NCI-H460 (cell line): ENCODE measurements at places on chromosomes 11 and 22.
A peak's percentile ranks its signal among the peaks of the same experiment; 100 is the strongest.

DNA sequence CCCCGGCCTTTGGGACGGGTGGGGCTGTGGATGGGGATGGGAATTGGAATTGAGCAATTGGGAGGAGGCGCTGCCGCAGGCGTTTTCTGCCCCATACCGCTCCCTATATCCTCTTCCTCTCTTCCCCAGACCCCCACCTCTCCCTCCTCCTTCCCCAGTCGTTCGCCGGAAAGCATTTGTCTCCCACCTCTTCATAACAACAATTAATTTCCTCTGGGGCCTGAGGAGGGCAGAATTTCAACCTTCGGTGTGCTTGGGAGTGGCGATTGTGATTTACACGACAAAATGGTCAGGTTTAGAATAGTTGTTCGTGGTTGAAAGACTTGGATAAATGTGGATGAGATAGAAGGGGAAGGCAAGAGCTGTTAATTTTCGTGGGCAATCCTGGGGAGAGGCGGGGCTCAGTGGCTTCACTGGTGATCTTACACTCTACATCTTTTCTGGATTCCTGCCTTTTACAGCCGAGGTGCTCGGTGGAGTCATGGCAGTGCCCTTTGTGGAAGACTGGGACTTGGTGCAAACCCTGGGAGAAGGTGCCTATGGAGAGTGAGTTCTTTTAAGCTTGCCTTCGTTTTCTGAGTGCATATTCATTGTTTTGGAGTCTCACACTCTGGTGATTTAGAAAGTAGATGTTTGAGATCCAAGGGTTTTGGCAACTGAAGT, 1.5 kb downstream of the CHEK1 start:
- no peak for DNase-seq

DNA sequence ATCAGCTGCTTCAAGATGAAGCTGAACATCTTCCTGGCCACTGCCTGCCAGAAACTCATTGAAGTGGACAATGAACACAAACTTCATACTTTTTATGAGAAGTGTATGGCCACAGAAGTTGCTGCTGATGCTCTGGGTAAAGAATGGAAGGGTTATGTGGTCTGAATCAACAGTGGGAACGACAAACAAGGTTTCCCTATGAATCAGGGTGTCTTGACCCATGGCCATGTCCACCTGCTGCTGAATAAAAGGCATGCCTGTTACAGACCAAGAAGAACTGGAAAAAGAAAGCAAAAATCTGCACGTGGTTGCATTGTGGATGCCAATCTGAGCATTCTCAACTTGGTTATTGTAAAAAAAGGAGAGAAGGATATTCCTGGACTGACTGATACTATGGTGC, 22.2 kb upstream of the BIRC3 start:
- DNase-seq, result no peak

DNA sequence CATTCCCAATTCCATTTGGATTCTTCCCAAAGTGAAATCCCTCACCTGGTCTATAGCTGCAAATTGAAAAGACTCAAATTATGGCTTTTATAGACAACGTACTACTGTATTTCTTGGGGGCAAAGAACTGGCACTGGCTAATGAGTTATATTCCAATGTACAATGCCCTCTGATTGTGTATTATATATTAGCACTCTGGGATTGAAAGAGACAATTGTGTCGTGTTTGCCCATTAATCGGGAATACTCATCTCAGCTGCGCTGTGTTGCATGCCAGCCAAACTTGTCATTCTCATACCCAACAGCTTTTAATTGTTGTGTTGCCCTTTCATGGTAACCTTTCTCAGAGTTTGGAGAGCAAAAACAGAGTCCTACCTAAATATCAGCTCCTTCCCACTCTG, 55.0 kb upstream of the ZBTB44 start:
- no peak for DNase-seq

- DNase-seq, result no peak
These were observed 416.3 kb downstream of the BUD13 start for GRCh38 chr11:116356451-116356850.

DNA sequence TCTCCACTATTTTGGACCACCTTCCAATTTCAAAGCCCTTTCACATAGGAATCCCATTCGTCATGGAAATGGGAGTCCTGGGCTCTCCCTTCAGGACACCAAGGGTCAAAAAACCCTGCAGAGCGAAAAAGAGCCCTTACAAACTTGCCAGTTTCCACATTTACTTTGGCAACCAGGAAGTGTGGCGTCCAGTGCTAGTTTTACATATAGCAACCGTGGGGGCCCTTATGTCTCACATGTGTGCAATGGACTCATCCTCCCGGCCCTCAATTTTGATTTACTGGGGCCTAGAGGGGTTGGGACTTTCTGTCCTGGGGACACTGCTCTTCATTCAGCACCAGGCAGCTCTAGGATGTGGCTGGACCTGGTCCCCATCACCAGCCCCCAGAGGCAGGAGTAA, 33.7 kb downstream of the DAGLA start:
- DNase-seq, result no peak

GRCh38 chr11:127218275-127218608, 217.7 kb upstream of the KIRREL3 start:
- DNase-seq, result no peak

- DNase-seq, result no peak
These were observed 374.1 kb downstream of the TENM4 start for GRCh38 chr11:79066456-79067351.

DNA sequence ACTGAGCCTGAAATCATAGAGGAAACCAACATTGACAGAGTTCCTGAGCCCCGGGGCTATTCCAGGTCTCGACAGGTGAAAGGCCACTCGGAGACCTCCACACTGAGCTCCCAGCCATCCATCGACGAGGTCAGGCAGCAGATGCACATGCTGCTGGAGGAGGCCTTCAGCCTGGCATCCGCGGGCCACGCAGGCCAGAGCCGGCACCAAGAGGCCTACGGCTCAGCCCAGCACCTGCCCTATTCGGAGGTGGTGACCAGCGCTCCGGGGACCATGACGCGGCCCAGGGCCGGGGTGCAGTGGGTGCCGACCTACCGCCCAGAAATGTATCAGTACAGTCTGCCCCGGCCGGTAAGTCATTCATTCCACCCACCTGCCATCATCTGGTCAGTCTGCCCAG, 54.9 kb downstream of the C11orf91 start:
- no peak for DNase-seq

GRCh38 chr11:108752297-108752751, 87.5 kb downstream of the DDX10 start:
- DNase-seq, result no peak

- DNase-seq, result no peak
These were observed 19.7 kb downstream of the ALG9 start for GRCh38 chr11:111851636-111852035.

DNA sequence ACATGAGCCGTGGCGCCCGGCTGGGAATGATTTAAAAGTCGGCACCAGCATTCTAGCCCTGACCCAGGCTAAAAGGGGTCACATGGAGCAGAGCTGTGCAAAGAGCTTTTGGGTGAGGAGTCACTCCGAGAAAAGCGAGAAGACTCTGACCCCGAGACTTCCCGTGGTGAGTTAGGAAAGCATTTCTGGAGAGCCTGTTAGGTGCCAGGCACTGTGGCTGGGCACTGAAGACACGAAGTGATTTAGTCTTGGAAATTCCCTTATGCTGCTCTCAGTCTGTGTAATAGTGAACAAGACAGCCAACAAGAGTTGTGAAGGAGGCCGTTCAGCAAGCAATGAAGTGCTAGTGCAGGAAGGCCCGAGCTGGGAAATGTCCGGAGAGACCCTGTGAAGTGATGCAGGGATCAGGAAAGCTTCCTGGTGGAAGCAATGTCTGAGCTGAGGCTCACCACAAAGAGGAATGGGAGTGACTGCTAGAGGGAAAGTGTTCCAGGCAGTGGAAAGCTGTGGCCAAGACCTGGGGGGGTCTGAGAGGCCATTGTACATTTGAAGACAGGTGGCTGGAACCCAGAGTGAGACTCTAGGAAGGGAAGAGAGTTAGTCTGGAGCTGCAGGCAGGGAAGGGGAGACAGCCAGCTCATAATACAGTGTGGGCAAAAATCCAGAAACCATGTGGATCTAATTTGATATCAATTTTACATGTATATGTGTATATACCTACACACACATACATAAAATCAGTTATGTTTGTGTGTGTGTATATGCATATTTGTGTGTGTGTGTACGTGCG, 31.6 kb downstream of the MARK2 start:
- DNase-seq, result no peak

DNA sequence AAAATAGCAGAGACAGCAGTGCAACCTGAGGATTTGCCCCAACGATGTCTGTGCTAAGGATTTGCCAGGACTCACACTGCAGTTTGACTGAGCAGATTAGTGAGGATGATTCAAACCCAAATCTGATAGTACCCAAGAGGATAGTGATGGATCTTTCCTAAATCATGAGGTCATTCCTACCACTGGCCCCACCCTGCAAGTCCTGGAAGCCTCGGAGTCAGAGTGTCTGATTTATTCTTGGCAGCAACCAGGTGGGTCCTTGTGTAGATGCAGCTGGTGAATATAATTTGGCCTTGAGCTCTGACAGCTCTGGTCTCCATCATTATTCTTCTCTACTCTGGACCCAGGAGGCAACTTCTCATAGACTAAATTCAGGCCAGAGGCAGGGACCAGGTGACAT, 179.3 kb upstream of the RAG2 start:
- no peak for DNase-seq

DNA sequence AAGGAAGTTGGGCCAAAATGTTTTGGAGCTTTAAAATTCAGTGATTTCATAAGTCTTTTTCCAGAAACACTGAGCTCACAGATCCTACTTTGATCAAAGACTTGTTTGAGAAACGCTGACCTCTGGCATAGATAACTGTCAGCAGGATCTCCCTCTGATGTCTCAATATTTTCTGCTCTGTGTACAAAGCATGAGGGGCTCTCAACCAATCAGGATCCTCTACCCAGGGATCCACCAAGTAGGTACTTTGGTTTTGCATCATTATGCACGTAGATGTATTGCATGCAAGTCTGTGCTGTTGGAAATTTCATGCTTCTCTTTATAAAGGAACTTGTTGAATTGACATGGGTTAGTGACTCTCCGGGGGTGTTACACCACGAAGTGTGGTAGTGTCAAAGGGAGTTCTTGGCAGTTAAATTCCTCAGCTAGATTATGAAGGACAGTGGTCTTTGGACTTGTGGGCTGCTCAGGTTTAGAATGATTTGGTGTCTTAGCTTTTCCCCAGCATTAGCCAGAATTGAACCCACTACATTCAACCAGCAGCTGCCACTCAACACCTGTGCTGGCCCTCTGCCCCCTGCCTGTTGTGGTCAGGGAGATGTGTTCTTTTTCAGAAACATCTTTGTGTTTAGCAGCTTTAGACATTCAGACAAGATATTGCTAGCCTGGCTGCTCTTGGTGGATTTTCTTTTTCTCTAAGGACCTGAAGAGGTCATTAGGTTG, 1.7 kb upstream of the DIXDC1 start:
- DNase-seq, result no peak

DNA sequence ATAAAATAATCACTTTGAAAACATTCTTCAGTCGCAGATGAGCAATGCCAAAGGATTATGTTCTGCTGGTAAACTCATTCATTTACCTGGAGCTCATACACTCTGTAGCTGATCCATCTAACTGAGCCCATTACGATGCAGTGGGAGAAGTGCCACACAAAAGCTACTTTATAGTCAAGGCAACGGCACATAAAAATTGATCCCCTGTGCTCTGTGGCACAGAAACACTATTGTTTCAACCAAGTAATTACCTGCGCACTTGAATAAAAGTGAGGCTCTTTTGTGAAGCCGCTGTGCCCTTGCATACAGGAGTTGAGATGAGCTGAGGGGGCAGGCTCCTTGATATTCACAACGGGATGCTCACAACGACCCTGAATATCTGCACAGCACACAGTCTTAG, 7.2 kb downstream of the DKK3 start:
- DNase-seq, result no peak

DNA sequence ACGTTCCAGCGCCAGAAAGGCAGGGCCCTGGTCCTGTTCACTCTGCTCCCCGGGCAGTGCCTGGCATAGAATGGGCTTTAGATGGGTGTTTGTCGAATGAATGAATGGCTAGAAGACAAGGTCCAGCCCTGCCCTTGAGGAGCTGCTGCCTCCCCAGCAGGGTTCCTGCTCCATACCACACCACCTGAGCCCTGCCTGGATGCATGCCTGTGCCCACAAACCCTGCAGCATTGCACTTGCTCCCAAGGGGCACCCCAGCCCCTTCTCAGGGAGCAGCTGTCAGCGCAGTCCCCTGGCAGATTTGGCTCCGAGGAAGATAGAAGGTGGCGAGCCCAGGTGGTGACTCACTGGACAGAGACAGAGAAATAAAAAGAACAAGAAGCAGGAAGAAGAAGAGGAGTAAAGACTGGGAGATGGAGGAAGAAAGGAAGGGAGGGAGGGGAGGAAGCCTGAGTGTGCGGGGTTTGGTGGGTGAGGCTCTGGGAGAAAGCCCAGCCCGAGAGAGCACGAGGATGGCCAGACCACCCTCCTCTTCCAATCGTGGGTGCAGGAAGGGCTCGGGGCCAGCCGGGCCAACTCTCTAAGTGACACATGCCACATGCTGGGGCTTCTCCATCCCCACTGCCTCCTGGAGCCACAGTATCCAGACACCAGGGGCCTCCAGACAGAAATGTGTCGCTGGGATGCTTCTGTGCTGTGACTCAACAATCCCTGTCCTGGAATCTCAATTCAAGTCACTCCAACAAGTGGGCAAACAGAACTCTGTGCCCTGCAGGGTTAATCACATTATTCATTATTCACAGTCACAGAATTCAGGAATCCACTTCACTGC, 1474.3 kb downstream of the BRD1 start:
- no peak for DNase-seq

GRCh38 chr22:31584804-31585160, 77.2 kb downstream of the PISD start:
- DNase-seq, result peak; percentile 25

- DNase-seq, result no peak
These were observed 29.6 kb upstream of the FJX1 start for GRCh38 chr11:35588627-35589026.

DNA sequence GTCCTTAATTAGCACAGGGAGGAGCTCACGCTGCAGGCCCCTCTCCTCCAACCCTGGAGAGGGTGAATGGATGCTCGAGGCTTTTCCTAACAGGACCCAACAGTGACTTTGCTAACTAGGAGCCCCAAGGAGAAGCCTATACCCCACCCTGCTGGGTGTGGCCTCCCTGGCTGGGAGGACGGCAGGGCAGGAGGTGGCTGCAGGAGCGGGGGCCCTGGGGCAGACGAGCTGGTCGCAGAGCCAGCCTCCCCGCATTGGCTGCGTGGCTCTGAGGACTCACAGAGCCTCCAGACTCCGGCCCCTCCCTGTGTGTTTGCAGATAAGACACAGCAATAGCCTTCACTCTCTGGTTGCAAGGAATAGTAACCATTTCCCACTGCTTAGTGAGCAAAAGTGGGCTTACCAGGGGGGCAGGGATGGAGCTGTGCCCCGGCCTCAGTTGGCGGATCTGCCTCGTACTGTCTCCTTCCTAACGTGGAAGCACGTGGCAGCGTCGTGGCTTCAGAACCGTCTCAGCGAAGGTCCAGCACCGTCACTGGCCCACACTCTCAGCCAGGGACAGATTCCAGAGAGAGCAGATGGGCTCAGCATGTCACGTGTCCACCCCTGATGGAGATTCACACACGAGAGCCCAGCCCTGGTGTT, 1087.5 kb downstream of the BRD1 start:
- no peak for DNase-seq

DNA sequence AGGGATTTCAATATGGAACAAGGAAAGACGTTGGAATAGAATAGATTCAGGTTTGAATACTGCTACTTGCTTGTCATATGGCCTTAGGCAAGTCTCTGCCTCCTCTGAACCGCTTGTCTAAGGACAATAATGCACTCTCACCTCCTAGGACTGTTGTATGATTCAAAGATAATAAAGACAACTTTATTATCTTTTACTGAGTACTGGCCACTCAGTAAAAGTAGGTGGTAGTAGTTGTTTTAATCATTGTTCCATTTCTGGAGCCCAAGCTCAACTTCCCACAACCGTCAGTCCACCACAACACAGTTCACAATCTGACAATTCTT, 134.2 kb downstream of the ME3 start:
- no peak for DNase-seq

GRCh38 chr22:19648419-19648929, 65.8 kb upstream of the SEPTIN5 start:
- no peak for DNase-seq
